ENCODE measurements at places on chromosomes 13 and 19.

GRCh38 chr13:97344265-97345175 lies 89.4 kb upstream of the RAP2A start:
- DNase-seq = peak; percentile 58

GRCh38 chr19:40213251-40213829 lies 4.8 kb downstream of the TTC9B start:
- no peak for DNase-seq

- DNase-seq = peak; percentile 66
Observed at GRCh38 chr13:43908156-43909126, 28.7 kb downstream of the LACC1 start.

- no peak for DNase-seq
Observed at GRCh38 chr13:81757348-81757970, 1416.5 kb upstream of the SPRY2 start.

DNA sequence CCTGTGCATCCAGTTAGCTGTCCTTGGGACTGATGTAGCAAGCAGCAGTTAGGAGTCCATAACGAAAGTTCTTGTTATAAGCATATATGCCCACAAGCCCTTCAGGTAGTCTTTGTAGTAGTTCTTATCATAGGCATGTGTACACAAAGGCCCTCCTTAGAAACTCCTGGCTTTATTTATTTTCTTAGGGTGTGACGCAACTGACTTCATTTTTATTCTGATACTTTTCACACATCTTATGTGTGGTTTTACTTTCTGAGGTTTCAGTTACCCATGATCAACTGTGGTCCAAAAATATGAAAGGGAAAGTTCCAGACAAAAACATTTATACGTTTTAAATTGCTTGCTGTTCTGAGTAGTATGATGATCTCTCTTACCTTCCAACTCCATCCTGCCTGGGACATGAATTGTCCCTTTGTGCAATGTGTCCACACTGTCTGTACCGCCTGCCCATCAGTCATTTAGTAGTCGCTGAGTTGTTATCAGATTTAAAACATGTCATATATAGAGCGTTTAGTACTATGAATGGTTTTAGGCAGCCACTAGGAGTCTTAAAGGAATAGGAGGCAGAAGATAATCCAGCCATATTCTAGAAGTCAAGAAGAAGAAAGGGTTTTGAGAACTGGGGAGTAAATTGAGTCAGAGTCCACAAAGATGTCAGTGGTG lies 19.4 kb downstream of the GPC5 start:
- DNase-seq = no peak

GRCh38 chr13:105329359-105329758 lies 1206.1 kb downstream of the EFNB2 start:
- no peak for DNase-seq

DNA sequence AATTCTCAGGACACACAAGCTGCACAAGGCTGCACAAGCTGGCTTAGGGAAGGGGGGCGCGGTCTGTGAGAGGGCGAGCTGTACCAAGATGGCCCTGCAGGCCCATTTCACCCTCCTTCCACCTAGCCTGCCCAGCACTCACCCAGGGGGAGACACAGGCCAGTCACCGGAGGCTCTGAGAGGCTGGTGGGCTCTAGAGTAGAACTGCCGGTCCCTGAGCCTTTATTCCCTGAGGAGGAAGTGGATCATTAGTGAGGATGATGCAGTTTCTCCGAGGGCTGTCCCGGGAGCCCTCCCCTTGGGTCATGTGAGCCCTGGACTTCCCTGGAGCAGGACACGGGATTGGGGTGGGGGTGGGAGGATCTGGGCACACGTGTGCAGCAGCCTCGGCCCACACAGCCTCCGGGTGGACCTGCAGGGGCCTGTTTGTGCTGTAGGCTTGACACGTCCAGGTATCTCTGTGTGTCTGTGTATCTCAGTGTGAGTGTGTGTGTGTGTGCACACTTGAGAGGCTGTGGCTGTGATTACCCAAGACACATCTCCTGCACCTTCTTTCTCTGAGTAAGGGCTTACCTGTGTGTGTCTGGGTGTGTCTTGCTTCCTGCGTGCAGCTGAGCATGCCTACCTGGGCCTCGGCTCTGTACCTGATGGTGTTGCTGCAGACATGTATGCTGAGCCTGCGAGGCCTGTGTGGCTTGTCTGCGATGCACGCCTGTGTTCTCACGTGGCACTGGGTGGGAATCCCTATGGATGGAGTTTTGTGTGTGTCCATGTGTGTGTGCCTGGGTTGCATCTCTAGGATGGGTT lies at the start of gene ACP5:
Gene ACP5 (minus strand): TSS at position 195 of the 807 bp plus-strand sequence. CDS start 328 bp downstream, outside the sequence.
- DNase-seq = no peak

All from renal pelvis (tissue), 12 donors.